ENCODE measurements at places on chromosomes 2 and 18. TPM values are rescaled to one million over a fixed set of nuclear protein-coding genes. Genes with fewer than 3 reads are reported as not detected.

LYPD6 gene
- not detected for total RNA-seq

TBC1D8 gene
- total RNA-seq: 0.50 TPM

DNMT3A gene
- total RNA-seq: 62.3 TPM

PAX3 gene
- not detected for total RNA-seq

IL1R2 gene
- 0.52 TPM for total RNA-seq

CAPN14 gene
- total RNA-seq: 0.12 TPM
